Heart left ventricle (tissue), 16 donors: ENCODE measurements at places on chromosomes 11 and 22. TPM values are rescaled to one million over a fixed set of nuclear protein-coding genes. Genes with fewer than 3 reads are reported as not detected.

Gene GLYATL1B
- not detected for total RNA-seq

Gene AIP
- 50.1 TPM for total RNA-seq

Gene DTX4
- 6.8 TPM for total RNA-seq

Gene OR6T1
- total RNA-seq = not detected

Gene SRSF8
- 21.4 TPM for total RNA-seq

DNA sequence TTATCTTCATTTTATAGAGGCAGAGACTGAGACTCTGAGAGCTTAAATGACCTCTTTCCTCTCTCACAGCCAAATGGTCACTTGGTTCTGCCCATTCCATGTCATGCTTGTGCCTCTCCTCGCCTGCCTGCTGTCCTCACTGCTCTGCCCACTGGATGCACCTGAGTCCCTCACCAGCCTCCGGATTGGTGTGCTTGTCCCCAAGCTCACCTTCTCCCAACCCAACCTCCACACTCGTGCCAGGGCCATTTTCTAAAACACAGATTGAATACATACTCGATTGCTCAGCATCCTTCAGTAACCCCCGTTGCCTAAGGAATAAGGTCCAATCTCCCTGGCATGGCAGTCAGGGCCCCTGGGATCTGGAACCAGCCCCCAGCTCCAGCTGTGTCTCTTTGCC is 28.4 kb upstream of the NECTIN1 start:
- DNase-seq = no peak

- no peak for DNase-seq
Measured at GRCh38 chr11:14133381-14133780, 170.9 kb downstream of the SPON1 start.

DNA sequence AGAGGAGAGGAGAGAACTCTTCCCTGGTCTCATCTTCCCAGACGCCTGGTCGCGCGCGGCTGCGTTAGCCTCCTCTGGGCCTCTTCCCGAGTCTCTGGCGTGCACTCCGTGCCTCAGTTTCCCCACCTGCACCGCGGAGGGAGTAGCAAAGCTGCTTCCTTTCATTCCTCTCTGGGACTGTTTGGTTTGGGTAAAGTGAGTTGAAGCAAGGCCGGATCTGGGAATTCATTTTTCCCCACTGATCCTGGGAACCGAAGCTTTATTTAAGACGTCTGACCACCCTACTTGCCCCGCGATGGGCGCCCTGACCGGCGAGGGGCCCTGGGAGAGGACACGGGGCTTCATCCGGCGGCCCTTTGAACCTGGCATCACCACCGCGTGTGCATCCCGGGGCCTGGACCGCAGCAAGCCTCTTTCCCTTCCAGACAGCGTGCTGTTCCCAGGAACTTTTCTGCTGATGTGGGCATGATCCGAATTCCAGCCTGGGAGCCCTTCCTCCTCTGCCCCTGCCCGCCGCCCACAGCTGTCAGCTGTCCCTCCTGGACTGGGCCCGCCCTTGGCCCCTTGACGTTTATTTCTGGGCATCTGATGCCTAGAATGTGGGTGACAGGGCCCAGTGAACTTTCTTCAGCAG is 758 bp downstream of the LDLRAD3 start:
- DNase-seq = no peak

DNA sequence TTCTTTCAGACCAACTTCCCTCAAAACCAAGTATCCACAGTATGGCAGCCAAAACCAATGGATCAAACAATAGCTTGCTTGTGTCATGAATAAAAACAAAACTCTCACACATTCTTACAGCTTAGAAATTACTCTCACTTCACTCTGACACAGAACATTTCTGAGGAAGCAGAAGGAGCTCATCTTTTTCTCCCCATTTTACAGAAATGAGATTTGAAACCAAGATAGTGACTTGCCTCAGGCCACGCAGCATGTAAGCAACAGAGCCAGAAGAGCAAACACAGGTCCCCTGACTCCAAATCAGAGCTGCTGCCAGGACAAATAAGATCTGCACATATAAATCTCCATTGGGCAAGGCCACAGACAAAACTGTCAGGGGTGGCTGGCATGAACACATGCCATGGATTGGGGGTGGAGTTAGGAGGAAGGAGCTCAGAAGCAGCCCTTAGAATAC is 64.8 kb downstream of the RAB30 start:
- no peak for DNase-seq

DNA sequence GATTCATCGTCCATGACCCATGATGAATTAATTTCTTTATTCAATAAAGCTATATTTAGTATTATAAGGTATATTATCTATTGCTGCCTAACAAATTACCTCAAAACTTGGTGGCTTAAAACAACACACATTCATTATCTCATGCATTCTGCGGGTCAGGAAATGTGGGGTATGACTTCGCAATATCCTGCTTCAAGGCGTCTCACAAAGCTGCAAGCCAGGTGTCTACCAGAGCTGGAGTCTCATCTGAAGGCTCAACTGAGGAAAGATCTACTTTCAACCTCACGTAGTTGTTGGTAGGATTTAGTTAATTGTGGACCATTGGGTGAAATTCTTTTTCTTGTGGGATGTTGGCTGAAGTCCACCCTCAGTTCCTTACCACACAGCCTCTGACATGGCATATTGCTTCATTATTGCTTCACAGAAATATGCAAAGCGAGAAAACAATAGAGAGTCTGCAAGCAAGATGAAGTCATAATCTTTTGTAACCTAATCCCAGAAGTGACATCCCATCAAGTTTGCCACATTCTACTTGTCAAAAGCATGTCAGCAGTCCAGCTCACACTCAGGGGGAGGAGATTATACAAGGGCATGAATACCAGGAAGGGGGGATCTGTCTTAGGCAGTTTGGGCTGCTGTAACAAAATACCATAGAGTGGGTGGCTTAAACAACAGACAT is 45.1 kb downstream of the KREMEN1 start:
- no peak for DNase-seq

DNA sequence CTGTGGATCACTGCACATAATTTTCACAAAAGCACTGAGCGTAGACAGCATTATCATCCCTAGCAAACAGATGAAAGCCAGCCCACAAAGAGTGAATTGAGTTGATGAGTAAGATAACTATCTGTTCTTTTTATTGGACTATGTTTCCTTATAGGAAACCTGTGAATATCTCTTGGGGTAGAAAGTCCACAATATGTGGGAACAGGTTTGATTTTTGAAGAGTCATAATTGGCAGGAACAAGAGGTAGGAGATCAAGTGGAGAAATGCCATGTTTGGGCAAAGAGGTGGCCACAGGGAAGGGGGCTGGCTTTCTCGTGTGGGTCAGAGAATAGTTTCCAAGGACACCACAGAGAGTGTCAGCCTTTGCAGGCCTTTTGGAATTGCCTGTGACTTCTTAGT is 23.9 kb downstream of the OR51E2 start:
- no peak for DNase-seq
